ENCODE measurements at places on chromosomes 11 and 22.
A peak's percentile ranks its signal among the peaks of the same experiment; 100 is the strongest.

DNA sequence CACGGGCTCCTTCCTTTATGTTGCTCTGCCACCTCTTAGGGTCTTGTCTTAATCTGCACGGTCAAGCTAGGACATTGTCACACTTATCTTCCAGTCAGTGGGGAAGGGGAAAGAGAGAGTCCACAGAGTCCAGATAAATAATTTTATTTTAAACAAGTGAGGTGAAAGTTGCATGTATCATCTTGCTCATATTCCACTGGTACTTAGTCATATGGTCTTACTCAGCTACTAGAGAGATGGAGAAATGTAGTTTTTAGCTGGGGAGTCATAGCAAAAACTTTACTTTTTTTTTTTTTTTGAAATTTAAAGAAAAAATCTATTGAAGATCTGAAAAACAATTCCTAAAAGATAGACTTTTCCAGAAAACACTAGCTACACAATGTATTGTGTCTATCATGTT lies 29.0 kb downstream of the PDE3B start:
- no peak for DNase-seq

GRCh38 chr11:98549571-98549970 lies 471.2 kb upstream of the CNTN5 start:
- DNase-seq, result no peak

DNA sequence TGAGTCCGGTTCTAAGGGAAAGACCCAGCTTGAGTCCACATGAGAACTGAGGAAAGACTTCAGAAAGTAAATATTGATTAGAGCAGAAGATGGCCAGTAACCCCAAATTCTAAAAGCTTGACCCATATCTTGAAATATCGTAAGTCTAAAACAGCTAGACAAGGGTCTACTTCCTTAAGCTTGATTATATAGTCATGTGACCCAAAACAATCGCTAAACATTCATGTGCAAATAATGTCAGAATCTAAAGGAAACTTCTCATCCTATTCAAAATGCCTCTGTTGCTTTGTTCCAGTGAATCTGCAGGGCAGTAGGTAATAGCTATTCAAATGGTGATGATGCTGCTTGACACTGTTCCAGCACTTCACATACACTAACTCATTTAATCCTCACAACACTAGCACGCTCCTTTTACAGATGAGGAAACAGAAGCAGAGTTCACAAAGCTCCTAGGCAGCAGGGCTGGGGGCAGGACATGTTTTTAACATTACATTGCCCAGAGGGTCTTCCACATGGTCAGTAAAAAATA lies 52.6 kb downstream of the TCF20 start:
- no peak for DNase-seq

GRCh38 chr11:533586-534395 lies 1.6 kb downstream of the HRAS start:
- DNase-seq, result peak; percentile 45

GRCh38 chr22:29193021-29193420 lies 12.7 kb upstream of the EMID1 start:
- DNase-seq, result peak; percentile 37

- DNase-seq, result no peak
These were observed 92.3 kb upstream of the AMOTL1 start for GRCh38 chr11:94675813-94676212.

DNA sequence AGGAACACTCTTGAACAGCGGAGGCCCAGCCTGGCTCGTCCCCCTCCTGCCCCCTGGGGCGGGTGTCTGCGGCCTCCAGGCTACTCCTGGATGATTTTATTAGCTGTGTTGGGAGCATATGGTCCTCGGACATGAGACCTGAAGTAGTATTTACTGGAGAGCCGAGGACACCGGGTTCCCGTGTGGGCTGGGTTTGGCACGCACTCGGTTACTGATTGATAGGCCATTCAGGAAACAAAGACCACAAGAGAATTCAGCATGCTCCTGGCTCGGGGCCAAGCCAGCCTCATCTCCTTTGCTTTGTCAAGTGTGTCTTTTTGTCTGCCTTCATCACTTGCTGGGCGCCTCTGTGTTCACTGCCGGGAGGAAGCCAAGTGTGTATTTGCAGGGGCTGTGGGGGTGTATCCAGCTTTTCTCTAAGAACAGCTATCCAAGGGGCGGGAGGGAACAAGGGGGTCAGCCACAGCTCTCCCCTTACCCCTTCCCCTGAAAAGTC lies 9.7 kb downstream of the FXYD2 start:
- no peak for DNase-seq

DNA sequence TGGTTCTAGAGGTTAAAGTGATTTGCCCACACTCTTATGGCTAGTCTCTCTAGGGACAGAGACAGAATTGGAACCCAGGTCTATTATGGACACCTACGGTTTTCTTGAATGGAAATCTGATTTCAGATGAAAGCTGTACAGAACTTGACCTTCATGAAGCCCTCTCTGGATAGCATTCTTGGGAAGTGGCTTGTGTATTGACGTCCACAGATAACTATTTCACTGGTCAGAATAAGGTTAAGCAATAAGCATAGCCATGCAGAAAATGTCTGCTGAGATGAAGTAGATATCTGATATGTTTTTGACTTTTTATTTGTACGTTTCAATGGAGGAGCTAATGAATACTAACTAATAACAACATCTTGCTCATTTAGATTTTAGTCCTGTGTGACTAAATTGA lies 1.1 kb downstream of the TLCD5 start:
- no peak for DNase-seq

DNA sequence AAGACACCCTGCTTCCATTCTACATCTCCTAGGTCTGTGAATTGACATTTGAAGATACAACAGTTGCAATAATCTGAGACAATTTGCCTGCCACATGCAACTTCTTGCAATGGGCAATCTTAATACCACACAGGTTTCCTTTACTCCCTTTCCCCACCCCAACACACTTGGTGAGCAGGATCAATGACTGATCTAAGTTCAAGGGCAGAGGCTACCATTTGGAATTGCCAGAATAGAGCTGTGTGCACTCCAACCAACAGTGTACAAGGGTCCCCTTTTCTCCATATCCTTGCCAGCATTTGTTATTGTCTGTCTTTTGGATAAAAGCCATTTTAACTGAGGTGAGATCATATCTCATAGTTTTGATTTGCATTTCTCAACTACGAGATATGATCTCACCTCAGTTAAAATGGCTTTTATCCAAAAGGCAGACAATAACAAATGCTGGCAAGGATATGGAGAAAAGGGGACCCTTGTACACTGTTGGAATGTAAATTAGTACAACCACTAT lies 2.9 kb upstream of the NNMT start:
- DNase-seq, result no peak

- DNase-seq, result peak; percentile 89
These were observed at the start of gene P2RY2 for GRCh38 chr11:73218106-73218829. TSS of gene P2RY2 (plus strand) at chr11:73218281. CDS start at chr11:73234160, 15,879 bp downstream.

- no peak for DNase-seq
These were observed 10.5 kb downstream of the PTDSS2 start for GRCh38 chr11:460331-461199.

- no peak for DNase-seq
These were observed 1324.5 kb downstream of the LRRC4C start for GRCh38 chr11:40134820-40135570.

DNA sequence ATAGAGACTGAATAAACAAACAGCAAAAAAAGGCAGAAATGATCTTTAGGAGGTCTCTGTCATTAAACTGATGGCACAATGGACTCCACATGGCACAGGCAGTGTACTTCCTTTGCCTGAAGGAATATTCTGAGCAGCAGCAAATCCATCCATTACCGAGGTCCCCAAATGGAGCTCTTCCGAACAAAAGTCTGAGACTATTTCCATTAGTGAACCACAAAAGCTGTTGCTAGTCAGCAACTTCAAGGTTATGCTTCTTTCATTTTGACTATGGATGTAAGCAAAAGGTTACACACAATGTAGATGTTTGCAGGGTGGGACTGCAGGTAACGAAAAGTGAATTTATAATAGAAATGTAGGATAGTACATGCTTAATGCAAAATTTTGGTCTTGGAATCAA lies 14.5 kb downstream of the NARS2 start:
- DNase-seq, result no peak

GRCh38 chr11:112477581-112478317 lies 217.1 kb upstream of the PLET1 start:
- no peak for DNase-seq

GRCh38 chr11:120212926-120213325 lies 2.1 kb downstream of the OAF start:
- no peak for DNase-seq

GRCh38 chr22:29342577-29343312 lies 27.2 kb upstream of the RASL10A start:
- DNase-seq, result no peak

GRCh38 chr11:2277933-2278523 lies 7.6 kb upstream of the ASCL2 start:
- peak; percentile 26 for DNase-seq

GRCh38 chr11:2580061-2580421 lies 119.8 kb downstream of the KCNQ1OT1 start:
- no peak for DNase-seq

GRCh38 chr11:116857936-116858335 lies 20.5 kb upstream of the APOA1 start:
- no peak for DNase-seq

DNA sequence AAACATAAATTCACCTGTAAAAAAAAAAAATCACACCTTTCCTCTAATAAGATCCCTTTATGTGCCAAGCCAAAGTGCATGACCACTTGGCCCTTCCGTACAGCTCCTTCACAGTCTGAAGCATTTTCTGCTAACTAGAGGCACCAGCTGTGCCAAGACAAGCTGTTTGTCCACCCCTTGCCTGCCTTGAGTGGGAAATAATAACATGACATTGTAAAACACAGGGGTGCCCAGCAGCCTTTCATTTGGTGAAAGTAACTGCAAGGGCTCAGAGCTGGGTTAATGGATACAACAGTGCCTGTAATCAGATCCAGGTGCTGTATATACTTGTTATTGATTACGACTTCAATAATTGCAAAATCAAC lies 59.2 kb downstream of the DDIAS start:
- DNase-seq, result no peak

- DNase-seq, result no peak
These were observed 726.6 kb upstream of the ARHGAP42 start for GRCh38 chr11:99960536-99960935.

- no peak for DNase-seq
These were observed 44.2 kb downstream of the ARFGAP2 start for GRCh38 chr11:47132490-47132889.

- DNase-seq, result no peak
These were observed 69.7 kb upstream of the MYOD1 start for GRCh38 chr11:17649696-17650095.

GRCh38 chr22:36822581-36822980 lies 5.7 kb upstream of the PVALB start:
- DNase-seq, result no peak

GRCh38 chr22:28034145-28034759 lies 115.2 kb upstream of the PITPNB start:
- no peak for DNase-seq
